ENCODE measurements at places on chromosomes 6 and 20.
A peak's percentile ranks its signal among the peaks of the same experiment; 100 is the strongest.

- no peak for DNase-seq
Observed at GRCh38 chr20:47500554-47500953, 1.1 kb upstream of the NCOA3 start.

DNA sequence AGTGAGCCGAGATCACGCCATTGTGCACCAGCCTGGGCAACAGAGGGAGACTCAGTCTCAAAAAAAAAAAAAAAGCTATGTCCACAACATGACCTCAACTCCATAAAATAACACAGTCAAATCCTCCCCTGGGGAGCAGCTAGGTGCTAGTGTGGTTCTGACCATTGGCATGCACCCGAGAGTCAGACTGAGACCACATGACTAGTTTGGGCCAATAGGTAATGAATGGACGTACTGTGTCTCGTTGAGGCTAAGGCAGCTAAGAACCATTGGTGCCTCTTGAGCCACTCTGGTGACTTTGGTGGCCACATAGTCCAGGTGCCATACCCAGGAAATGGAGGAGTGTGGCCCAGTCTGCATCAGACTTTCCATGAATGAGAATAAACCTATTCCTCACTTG lies 40.3 kb downstream of the ATP9A start:
- no peak for DNase-seq

DNA sequence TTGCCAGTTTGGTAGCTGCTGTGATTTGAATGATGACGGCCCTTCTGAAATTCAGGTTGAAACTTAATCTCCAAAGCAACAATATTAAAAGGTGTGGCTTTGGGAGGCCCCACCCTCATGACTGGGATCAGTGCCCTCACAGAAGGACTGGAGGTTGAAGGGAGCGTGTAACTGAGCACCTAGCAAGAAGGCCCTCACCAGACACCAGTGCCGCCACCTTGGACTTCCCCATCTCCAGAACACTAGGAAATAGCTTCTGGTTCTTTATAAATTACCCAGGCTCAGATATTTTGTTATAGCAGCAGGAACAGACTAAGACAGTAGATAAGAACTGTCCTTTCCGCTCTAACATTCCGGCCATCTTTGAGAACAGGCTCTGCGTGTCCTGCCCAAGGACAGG lies 243.1 kb downstream of the DLL1 start:
- DNase-seq: no peak

DNA sequence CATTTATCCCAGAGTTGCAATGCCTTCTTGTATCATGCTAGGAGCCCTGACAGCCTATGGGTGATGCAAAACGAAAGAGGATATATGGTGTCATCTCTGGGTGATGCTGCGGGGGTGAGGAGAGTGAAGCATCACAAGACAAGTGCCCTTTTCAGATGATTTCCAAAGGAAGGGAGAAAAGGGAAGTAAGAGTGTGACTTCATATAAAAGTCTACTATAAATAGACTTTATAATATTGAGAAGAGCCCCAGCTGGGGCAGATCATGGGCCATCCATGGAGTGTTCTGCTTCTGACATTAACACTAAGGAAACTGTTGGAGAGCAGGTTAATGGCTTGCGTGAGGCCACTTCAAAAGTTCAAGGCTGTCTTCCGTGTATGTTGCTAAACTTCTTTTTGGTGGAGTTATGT lies 4.4 kb downstream of the CD83 start:
- DNase-seq: no peak

- DNase-seq: peak; percentile 17
Observed at GRCh38 chr20:54132612-54133433, 41.0 kb downstream of the CYP24A1 start.

- DNase-seq: no peak
Observed at GRCh38 chr20:33067806-33068205, 11.6 kb upstream of the BPIFB4 start.

Data from NCI-H510A (cell line).